ENCODE measurements at places on chromosomes 13 and 19.
A peak's percentile ranks its signal among the peaks of the same experiment; 100 is the strongest.

- DNase-seq = peak; percentile 95
Observed at GRCh38 chr13:30395192-30396158, 26.8 kb upstream of the UBE2L5 start.

- DNase-seq = no peak
Observed at GRCh38 chr19:34259367-34260095, 5.2 kb downstream of the GARRE1 start.

- DNase-seq = no peak
Observed at GRCh38 chr13:99185606-99186005, 15.0 kb upstream of the UBAC2 start.

DNA sequence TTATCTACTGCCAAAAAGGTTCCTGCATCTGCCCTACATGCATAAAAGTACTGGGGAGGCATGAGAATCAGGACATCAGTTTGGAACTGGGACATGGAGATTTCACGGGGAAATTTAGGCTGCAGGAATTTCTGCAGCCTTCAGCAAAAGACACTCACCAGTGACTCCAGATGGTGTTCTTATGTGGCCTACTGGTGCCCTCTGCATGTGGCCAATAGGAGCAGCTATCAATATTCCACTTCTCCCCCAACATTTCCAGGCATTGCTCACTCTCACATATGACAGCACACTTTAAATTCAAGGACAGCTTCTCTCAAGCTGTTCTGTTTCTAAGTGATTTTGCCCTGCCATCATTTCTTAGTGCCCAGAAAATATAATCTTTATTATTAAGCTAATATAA, 570.5 kb upstream of the ARGLU1 start:
- no peak for DNase-seq

- peak; percentile 48 for DNase-seq
Observed at GRCh38 chr13:113777311-113778260, 18.6 kb downstream of the TMEM255B start.

- DNase-seq = no peak
Observed at GRCh38 chr19:4582980-4583842, 23.7 kb upstream of the SEMA6B start.

DNA sequence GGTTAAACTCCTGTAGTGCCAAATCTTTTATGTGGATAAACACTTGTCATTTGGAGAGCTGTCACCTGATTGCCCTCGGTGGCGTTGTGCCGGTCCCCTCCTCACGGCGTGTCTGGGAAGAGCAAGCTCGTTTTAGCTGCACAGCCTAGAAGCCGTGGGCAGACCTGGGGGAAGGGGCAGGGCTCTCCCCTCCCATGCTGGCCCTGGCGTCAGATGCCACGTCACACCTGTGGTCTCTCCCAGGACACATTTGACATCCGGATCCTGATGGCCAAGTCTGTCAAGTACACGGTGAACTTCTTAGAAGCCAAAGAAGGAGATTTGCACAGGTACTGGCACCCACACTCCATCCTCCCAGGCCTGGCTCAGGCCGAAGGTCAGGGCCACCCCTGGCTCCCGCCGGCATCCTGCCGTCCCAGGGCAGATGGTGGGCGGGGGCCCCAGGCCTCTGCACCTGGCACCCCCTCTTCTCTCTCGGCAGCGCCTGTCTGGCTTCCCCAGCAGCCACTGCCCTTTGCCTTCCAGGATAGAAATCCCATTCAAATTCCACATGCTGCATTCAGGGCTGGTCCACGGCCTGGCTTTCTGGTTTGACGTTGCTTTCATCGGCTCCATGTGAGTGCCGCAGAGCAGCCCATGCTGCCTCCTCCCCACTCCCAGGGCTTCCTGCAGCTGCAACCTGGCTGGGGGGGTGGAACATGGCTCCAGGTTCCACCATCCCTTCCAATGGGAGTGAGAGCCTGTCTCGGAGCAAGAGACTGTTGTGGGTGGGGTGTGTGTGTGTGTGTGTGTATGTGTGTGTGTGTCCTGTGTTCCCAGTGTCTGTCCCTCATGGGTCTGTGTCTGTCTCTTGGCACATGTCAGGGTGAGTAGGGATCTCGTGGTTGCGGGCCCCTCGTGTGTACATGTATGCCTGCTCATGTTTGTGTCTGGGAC, 8.8 kb downstream of the YIPF2 start:
- no peak for DNase-seq

GRCh38 chr19:55482967-55483705, 1.9 kb upstream of the NAT14 start:
- DNase-seq = no peak

GRCh38 chr13:110813646-110814624, 100.4 kb downstream of the ING1 start:
- DNase-seq = no peak

DNA sequence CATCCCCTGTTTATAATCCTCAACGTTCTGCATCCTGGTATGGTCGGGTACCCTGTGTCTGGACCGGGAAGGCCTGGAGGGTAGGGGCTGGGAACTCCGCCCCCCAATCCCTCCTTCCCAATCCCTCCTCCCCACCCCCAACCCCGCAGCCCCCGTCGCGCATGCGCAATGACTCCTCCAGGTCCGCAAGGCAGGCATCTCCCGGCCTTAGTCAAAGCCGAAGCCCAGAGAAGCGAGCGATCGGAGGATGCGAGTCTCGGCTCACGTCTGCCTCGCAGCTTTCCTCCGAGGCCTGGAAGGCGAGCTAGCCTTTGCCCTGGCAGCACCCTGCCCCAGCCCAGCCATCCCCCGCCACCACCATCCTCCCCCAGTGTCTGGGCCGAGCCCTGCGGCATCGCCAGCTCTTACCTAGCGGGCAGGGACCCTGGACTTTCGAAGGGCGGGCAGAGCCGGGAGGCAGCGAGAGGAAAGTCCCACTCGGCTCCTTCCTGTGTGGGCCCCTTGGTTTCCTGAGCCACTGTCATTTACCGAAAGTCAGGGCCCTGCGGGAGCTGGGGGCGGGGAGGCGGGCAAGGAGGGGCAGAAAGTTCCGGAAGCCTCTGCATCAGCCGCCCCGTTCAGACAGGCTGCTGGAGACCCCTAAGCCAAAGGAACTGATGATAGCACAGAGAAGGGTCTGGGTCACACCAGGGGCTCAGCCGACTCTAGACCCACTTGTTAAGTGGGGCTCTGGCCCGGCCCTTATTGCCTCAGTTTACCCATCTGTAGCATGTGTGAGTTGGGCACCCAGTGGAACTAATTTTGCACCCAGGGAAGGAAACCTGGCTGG, at the start of gene JAK3:
JAK3 (minus strand) TSS at position 445 of the 829 bp plus-strand sequence. CDS start 3,565 bp downstream, outside the sequence.
- DNase-seq = peak; percentile 78

All from sciatic nerve (tissue), 2 donors.